Activated CD4-positive, alpha-beta T cell treated with anti-CD3 and anti-CD28 coated beads, Interleukin-2, amount 50 U/mL, for 16 hours (primary cell): ENCODE measurements at places on chromosomes 1 and 21.

- DNase-seq = no peak
Observed at GRCh38 chr21:22710721-22711120, 1712.5 kb downstream of the NCAM2 start.

- no peak for DNase-seq
Observed at GRCh38 chr1:93668121-93668520, 13.5 kb downstream of the BCAR3 start.

DNA sequence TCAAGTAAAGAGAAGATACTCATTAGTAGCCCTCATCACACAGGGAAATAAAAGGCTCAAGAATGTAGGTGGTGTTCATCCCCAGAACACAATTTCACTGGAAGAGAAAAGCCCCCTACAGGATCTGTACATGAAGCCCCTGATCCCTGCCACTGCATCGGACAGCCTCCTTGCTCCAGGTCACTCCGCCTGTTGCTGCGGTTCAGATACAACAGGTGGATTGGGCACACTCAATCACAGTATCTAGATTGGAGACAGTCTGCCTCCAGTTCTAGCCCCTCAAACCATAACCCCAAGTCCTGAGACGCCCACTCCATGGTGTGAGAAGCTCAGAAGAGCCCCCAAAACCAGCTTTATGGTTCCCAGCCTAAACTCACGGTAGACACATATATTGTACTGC, 1.1 kb downstream of the SLAMF9 start:
- no peak for DNase-seq

DNA sequence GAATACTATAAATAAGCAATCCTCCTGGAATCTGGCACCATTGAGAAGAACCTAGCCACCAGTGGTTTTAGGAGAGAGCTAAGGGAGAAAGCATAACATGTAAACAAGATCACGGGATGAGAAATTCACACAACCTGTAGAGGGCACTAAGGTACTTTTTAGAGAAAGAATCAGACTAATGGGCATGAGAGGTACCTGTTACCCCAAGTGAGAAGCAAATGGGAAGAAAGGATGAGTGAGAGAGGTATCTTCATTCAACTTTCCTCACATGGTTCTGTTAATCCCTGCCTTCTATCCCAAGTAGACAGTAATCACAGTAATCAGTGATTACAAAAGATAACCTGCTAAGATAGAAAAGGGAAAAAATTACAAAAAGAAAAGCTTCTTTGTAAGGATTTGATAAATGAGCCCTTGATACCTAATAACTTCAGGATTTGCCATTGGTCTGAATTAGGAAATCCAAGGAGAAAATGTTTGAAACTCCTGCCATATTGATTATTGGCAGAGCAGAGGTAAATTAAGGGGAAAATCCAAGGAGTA, 251.1 kb upstream of the ADGRL2 start:
- DNase-seq = peak; percentile 20

GRCh38 chr1:89842567-89843272, 21.9 kb downstream of the LRRC8D start:
- DNase-seq = no peak

- no peak for DNase-seq
Observed at GRCh38 chr21:45515241-45516061, 26.8 kb downstream of the SLC19A1 start.

DNA sequence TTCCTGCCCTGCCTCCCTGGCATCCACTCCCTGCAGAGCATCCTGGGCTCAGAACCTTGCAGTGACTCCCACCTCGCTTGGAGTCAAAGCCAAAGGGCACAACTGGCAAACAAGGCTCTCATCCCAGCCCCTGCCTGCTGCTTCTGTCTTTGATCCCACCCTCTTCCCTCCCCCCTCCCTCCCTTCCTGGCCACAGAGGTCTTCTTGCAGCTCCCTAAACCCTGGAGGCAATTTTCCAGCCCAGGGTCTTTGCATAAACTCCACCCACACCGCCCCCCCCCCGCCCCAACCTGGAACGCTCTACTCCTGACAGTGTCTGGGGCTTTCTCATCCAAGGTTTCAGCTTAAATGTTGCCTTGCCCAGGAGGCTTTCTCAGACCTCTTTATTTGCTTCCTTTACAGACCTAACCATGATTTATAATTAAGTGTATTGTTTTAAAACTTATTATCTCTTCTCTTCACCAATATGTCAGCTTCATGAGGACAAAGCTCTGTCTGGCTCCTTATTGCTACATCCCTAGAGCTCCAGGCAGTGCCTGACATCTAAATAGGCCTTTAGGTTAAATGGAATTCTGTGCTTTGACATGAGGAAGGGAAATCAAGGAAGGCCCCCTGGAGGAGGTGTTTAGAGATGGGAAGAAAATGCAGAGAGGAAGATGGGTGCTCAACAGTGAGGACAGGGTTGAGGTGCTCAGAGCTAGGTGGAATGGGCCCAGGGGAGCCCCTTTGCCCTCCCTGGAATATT, 37.7 kb upstream of the PADI1 start:
- no peak for DNase-seq

DNA sequence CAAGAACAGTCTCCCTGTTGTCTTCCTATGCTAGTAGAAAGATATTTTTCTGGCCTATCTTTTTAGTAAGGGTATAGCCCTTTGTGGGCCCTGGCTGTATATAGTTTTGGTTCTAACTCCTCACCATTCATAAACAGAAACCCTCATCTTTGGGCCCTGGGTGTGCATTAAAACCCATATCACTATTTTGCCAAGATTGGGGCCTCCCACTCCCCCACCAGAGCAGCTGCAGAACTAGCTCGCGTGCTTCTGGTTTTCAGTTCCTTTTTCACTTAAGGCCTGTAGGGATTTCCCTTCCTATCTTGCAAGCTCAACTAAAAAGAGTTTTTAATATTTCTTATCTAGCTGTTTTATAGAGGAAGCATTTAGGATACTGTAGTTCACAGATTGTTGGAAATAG, 106.4 kb downstream of the RGL1 start:
- DNase-seq = peak; percentile 73

DNA sequence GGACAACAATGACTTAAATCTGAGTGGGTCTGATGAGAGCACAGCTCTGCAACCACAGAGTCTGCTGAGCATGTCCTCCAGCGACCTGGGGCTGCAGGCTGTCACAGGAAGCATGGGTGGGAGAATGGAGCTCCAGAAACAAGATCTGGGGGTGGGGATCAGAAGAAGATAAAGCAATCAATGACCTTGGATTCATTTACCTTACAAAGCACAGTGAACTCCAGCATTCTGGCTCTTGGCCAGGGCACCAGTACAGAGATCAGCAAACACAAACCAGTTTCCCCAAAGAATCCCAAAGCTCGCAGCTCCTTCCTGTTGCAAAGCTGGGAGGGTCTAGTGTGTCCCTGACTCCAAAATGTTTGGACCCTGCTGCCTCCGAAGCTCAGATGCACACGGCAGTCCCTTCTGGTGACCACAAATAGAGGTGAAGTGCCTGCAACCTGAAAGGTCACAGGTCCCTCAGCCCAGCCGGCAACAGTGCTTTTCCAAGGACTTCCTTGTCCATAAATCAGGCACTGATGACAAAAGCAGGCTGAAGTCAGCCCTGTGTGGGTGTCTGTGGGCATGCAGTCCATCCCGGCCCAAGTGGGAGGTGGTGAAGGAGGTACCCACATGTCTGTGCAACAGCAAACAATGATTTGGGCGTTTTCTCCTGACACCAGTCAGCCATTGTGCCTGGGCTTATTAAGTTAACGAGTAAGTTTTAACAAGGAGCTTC, 76.1 kb downstream of the SH3BGR start:
- no peak for DNase-seq
